ENCODE measurements at places on chromosomes 5 and 9.
A peak's percentile ranks its signal among the peaks of the same experiment; 100 is the strongest.

DNA sequence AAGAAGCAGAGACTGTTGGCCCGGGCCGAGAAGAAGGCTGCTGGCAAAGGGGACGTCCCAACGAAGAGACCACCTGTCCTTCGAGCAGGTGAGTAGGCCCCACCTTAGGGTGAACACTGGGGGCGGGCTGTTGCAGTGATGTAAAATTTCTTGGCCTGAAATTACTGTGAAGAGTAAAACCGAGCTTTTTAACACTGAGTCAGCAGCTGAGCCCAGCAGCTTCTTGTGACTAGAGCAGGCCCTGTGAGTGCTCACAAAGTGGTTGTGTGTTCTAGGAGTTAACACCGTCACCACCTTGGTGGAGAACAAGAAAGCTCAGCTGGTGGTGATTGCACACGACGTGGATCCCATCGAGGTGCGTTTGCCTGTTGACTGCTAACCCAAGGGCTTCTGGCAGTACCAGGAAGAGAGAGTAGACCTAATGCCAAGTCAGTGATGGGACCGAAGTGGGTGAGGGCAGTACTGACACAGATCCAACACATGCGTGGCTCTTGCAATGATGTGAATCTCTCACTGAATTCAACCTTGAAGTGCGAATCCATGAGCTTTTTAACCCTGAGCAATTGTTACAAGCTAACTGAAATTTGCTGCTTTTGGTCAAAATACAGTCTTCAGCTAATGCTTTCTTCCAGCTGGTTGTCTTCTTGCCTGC, 2.1 kb downstream of the RPL7A start:
- no peak for ATAC-seq

GRCh38 chr5:157747173-157747740, 3.7 kb downstream of the LSM11 start:
- ATAC-seq: no peak

- ATAC-seq: no peak
Measured at GRCh38 chr5:131384173-131384572, 120.3 kb downstream of the CDC42SE2 start.

- no peak for ATAC-seq
Measured at GRCh38 chr9:30329431-30329830, 2055.0 kb upstream of the ACO1 start.

GRCh38 chr5:2891781-2892180, 140.3 kb upstream of the IRX2 start:
- no peak for ATAC-seq

- ATAC-seq: no peak
Measured at GRCh38 chr9:136010615-136011361, 49.6 kb upstream of the UBAC1 start.

DNA sequence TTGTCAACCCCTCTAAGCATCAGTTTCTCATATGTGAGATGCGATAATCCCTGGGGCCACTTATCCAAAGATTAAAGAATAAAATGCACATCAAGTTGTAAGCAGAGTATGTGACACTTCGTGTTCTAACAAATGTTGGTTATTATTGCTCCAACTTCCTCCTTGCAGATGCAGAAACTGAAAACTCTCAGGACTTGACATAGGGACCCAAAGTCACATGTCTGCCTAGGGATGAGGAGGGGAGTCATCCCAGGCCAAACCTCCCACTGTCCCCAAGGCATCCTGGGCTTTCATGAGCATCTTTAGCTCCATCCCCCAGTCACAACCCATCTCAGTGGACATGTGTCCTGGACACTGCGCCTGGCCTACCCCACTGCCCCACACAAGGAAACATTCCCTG, 27.5 kb upstream of the SYK start:
- ATAC-seq: no peak

GRCh38 chr9:135815830-135816650, 91.3 kb downstream of the CAMSAP1 start:
- ATAC-seq: no peak

GRCh38 chr9:36113999-36114398, 22.5 kb upstream of the GLIPR2 start:
- ATAC-seq: no peak

DNA sequence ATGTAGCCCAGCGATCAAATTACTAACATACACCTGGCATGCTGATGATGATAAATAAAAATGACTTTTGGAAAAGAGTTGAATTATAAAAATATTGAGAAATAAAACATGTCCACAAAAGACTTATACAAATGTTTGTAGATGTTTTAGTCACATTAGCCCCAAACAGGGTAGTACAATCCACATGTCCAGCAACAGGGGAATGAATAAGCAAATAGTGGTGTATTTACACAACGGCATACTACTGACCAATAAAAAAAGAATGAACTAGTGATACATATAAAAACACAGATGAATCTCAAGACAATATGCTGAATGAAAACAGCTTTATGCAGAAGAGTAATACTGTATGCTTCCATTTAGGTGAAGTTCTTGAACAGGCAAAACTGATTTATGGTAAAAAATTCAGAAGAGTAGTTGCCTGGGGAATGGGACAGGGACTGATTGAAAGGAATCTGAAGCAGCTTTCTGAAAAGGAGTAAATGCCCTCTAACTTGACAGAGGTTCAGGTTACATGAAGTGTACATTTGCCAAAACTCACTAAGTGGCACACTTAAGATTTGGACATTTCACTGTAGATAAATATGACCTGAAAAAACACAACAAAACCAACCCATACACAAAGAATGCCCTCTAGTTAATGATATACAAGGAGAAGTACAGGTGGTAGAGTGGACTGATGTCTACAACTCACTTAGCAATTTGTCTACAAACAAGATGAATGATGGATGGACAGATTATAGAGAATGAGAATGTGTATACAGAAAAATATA, 35.4 kb downstream of the ACTL7A start:
- no peak for ATAC-seq

- no peak for ATAC-seq
Measured at GRCh38 chr9:30815585-30815984, 1568.9 kb upstream of the ACO1 start.

GRCh38 chr5:158179271-158179670, 320.3 kb upstream of the CLINT1 start:
- no peak for ATAC-seq

DNA sequence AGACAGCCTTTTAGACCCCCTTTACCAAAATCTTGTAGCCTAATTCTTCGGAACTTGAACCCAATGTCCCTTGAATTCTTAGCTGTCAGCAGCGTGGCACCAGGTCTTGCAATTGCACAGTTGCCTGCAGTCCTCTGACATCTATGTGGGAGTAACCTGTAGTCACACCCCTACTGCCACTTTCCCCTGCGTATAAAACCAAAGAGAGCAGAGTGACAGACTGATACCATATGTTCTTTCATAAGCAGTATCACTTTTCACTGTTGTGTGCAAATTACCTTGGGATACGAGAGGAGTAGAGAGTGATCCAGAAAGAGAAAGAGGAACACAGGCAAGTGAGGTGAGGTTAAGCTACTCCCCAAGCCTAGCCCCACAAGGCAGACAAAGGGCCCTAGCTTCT, 364.3 kb upstream of the ADAMTSL1 start:
- ATAC-seq: peak; percentile 59

- ATAC-seq: no peak
Measured at GRCh38 chr5:157533011-157533481, 42.5 kb downstream of the ADAM19 start.

- no peak for ATAC-seq
Measured at GRCh38 chr9:14906644-14907359, 3.4 kb downstream of the FREM1 start.

DNA sequence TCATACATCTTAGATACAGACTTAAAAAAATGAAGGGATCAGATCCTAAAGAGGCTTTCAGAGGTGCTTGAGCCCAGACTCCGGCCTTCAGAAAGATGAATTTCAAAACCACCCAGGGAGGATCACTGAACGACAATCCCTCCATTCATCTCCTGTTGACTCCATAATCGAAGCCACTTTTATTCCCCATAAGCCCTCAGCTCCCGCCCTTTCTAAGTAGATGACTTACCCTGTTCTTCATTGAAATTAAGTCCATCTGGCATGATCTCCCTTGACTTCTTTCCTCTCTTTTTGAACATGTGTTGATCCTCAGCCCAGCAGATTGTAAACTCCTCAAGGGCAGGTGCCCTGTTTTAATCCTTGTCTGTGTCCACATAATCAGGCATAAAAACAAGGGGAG, 50.8 kb upstream of the ASTN2 start:
- ATAC-seq: no peak

- ATAC-seq: no peak
Measured at GRCh38 chr9:80492221-80492620, 920.5 kb downstream of the TLE4 start.
